Activated naive CD8-positive, alpha-beta T cell treated with anti-CD3 and anti-CD28 coated beads, Interleukin-2, amount 50 U/mL, for 16 hours (primary cell): ENCODE measurements at places on chromosomes 13 and 19.
A peak's percentile ranks its signal among the peaks of the same experiment; 100 is the strongest.

GRCh38 chr13:112366907-112367646 is 9.1 kb upstream of the SPACA7 start:
- DNase-seq, result no peak

DNA sequence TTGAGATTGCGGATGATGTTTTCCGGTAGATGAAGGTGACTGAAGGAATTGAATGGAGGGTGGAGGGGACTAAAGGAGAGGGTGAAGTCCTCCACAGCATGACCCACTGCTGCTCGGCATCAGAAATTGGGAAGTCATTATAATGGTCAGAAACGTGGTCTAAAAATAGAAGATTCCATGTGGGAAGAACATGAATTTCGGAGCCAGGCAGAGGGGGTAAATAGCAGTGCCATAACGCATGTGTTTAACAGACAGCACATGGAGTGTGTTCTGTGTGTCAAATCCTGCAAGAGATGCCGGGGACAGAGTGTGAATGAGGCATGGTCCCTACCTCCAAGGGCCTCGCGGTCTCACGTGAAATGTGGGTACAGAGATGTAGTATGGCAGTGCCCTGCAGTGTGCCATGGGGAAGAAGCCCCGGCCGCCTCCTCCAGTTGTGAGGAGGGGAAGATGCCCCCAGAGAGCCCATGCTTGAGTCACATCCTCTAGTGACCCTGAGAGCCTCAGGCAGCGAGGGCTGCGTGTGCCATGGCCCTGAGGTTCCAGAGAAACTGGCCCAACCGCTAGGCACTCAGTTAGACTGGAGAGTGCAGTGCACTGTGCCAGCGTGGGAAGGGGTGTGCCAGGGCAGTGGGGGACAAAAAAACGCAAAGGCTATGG is 106.1 kb downstream of the COL4A2 start:
- DNase-seq, result no peak

DNA sequence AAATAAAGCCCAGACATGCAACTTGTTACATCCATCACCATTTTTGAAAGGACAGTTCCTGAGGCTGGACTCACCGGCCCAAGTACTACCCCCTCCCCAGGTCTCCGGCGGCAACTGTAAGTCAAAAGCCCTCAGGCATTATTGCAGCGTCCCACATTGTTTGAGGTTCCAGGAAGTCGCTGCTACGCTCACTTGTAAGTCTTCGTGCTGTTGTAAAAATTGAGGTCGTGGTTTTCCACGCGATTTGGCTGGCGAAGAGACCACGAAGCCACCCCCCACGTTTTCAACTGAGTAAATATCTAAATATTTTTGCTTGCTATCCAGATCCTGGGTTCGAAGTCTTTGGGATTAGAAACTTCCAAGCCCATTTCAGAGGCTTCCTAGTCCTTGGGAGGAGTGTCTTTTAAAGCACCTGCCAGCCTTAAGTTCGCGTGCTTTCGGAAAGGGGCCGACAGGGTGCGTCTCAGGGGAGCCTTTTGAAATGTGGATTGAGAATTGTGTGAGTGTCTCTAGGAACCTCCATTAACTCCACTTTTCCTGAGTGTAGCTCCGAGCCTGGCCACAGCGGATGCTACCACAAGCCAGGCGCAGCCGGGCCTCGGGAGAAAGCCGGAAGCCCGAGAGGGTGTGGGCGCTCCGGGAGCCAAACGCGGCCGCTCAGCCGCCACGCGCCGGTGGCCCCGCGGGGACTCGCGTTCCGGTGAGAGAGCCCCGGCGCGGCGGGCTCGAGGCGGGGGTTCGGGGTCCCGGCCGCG is 434 bp upstream of the FNDC3A start:
- DNase-seq, result peak; percentile 7

GRCh38 chr19:46764817-46765291 is 18.6 kb upstream of the STRN4 start:
- DNase-seq, result no peak

DNA sequence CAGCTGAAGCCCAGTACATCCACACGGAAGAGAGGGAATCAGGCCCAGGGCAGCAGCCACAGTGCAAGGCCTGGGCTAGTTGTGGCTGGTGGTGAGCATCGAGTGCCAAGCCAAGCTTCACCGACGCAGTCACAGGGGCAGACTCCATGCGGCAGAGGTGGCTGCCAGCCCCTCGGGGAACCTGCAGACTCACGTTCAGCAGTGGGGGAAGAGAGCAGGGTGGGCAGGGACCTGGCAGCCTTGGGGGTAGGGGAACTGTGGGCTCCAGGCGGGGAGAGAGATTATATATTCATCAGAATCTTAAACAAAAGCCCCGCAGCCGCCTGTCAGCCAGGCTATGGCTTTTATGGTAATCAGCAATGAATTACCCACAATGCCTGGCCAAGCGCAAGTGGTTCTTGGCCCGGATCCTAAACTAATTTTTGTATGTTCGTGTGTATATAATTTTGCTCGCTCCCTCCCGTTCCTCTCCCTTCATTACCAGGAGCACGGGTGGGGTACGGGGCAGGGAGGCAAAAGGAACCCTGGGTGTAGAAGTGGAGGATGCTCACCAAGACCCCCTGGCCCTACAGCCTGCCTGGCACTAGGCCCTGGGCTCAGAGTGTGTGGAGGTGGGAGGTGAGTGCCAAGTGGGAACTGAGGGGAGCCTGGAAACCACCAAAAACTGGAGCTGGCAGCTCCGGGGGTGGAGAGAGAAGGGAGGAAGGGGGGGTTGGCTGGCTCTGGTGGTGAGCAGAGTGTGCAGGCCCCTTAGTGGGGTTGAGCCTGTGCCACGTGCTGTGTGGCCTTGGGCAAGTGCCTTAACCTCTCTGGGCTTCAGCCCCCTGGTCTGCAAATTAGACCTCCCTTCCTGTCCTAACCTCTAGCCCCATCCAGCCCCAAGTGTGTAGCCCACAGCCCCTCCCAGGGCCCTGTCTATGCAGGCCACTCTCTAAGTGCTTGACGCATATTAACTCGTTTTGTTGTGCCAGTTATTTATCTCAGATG is 31.9 kb downstream of the PTPRS start:
- no peak for DNase-seq

DNA sequence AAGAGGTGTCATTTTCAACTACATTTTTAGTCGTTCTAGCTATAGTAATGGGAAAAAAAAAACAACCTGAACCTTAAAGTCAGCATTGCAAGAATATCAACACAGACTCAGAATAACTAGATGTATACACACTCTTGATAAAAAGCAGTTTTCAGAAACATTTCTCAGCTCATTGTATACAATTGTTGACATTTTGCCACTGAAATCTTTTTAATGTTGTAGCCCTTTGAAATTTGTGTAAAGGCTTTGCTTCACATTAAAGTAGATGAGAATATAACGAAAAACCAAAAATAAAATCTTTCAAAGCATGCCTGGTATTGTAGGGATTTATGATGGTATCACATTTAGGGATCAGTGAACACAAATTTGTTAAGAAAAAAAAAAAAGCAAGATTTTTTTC is 87.2 kb upstream of the SLC10A2 start:
- no peak for DNase-seq

DNA sequence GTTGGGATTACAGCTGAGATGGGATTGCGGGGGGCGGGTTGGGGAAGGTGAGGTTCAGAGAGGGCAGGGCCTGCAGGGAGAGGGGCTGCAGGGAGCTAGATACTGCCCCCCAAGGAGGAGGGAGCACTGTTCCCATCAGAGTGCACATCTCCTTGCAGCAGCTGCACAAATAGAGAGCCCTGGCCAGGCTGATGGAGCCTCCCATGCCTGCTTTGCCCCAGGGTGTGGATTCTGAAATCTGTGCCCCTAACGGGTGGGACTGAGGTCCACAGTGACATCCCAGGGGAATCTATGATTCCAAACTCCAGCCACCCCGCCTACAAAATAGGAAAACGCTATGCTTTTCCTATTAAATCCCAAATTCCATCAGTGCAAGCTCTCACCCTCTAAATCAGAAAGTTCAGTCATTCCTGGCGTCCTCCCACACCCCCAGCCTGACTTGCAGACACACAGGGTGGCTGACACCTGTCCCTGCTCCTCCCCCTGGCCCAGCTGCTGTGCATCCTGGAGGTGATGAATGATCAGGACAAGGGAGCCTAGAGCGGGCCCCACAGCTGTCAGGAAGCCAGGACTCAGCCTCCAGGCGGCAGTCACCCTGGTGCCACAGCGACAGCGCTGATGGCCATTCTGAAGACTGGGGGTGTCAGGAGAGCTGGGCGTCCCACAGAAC is 6.3 kb upstream of the CEACAM21 start:
- DNase-seq, result no peak

DNA sequence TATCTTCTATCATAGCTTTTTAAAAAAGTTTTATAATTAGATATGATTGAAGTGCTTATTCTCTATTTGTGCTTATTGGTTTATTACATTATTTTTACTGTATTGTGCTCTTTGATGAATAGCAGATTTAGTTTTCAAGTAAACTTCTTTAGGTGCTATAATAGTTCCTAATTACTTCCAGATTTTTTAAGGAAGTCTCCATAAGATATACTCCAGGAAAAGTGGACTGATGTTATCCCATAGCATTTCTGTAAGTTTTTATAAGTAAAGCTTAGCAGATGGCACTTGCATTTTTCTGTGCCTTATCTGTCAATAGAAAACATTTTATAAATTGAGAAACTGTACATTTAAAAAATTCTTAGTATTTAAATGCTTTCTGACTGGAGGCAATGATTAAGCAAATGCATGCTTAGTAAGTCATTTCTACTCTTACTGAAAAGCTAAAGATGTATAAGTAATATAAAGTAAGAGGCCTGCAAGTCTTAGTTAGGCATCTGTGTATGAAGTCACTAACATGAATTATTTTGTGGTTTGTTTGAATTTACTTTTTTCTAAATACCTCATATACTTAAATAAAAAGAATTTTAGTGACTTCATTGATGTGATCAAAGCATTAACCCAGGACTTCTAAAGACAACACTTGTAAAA is 182.8 kb downstream of the MAB21L1 start:
- DNase-seq, result no peak

- no peak for DNase-seq
Measured at GRCh38 chr13:99126821-99127220, 73.8 kb upstream of the UBAC2 start.

DNA sequence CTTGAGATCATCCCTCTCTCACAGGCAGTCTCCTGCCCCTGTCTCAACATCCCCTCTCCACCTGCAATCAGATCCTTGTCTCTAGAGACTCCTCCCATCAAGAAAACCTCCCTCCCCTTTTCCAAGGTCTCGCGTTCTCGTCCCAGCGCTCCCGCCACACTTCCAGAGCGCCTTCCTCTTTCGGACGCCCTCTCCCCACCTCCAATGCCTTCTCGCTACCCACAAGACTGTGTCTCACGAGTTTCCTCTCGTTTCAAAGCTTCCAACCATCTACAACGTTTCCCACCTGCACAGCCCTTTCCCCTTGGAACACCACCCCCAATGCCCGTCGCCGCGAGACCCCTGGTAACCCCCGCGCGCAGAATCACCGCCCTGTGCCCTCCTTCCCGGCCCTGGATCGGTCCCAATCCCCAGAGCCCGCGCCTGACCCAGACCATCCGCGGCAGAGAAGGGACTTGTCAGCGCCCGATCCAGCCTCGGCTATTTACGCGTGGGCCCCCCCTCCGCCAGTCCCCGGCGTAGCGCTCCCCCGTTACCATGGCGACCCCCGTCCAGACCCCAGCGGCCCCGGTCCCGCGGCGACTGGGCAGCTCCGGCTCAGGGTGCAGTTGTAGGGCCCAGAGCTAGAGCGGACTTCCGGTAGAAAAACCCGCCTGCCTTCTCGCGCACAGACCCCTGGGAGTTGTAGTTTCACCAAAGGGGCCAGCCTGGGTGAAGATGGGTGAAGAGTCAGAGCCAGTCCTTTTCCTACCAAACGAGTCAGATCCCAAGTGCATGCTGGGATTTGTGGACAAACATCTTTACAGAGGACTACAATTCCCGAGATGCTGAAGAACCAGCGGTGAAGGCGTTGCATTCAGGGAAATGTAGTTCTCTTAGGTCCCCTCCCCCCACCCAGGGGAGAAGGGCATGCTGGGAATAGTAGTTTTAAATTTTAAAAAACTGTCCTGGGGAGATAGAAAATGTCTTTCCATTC is at the start of gene AP2S1:
TSS of gene AP2S1 (minus strand) at position 619 of the 976 bp plus-strand sequence. CDS start at position 539, 80 bp downstream.
- peak; percentile 87 for DNase-seq

DNA sequence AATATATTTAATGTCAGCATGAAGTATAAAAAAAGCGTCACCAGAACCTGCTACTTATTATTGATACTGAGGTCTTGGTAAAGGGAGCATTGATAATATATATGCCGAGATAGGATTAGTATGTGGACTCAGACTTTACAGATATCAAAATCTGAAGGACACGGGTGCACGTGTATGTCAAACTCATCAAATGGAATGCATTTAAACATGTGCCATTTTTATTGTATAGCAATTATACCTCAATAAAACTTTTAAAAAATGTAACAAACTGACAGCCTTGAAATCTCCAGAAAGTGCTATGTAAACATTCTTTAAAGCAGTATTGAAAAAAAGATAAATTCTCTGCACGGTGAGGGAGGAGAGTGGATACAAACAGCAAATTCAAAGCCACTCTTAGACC is 157.9 kb downstream of the RNF17 start:
- no peak for DNase-seq

GRCh38 chr13:77345150-77345780 is 18.4 kb upstream of the MYCBP2 start:
- DNase-seq, result no peak

DNA sequence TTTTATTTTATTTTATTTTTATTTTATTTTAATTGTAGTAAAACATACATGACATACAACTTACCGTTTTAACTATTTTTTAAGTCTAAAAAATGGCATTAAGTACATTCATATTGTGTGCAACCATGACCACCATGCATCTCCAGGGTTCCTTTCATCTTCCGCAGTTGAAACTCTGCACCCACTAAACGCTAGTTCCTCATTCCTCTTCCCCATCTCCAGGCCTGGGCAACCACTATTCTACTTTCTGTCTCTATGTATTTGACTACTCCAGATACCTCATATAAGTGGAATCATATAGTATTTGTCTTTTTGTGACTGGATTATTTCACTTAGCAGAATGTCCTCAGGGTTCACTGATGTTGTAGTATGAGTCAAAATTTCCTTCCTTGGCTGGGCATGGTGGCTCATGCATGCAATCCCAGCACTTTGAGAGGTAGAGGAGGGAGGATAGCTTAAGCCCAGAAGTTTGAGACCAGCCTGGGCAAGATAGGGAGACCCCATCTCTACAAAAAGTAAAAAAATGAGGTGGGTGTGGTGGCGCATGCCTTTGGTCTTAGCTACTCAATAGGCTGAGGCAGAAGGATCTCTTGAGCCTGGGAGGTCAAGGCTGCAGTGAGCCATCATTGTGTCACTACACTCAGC is 55.7 kb upstream of the ZNF507 start:
- DNase-seq, result no peak

- no peak for DNase-seq
Measured at GRCh38 chr19:21698215-21698614, 69.2 kb downstream of the ZNF100 start.
